ENCODE measurements at places on chromosomes 5 and 9.

GRCh38 chr5:162473041-162473714 is 405.6 kb downstream of the GABRG2 start:
- no peak for DNase-seq

GRCh38 chr5:81353189-81353588 is 40.7 kb downstream of the ACOT12 start:
- no peak for DNase-seq

DNA sequence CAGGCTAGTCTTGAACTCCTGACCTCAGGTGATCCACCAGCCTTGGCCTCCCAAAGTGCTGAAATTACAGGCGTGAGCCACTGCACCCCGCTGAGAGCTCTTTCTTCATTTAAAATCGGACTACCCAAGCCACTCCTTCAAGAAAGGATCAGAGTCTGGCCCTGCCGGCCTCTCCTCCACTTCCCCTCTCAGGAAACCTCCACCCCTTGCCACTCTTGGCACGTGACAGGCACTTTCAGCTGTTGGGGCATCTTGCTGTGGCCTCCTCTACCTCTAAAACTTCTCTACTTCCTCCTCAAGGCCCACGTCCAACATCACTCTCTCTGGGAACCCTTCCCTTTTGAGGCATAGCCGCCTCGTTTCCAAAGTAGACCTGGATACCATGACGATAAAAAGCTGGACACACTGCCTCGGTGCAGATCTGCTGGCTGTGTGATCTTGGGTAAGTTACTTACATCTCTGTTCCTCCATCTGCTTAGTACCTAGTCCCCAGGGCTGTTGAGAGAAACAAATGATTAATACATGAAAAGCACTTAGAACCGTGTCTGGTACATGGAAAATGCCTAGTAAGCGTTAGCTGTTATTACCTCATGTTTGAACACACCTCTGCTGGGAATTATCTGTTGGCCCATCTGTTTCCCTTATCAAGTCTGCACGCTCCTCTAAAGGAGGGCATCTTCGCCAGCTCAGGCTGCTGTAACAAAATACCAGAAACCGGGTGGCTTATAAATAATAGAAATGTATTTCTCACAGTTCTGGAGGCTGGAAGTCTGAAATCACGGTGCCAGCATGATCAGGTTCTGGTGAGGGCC is 55.3 kb downstream of the SMIM23 start:
- DNase-seq = no peak

DNA sequence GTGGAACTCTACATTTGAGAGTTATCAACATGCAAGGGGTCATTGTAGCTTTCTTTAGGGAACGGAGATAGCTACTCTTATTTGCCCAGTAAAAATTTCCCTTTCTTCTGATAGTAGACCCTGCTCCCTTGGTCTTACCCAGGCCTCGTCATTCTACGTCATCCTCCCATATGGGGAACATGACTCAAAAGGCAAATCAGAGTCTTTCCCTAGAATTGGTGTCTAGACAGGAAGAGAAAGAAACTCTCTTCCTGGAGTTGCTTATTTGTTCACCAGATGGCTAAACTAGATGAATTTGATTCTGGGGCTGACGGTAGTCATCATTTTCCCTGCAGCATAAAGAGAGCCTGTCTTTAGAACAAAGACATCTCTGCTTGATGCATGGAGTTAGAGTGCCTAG is 12.2 kb upstream of the SLC38A9 start:
- no peak for DNase-seq

- no peak for DNase-seq
These were observed at the start of gene PANK3 for GRCh38 chr5:168578538-168579487. TSS of gene PANK3 (minus strand) at chr5:168579368. CDS start at chr5:168579283, 85 bp downstream.

- no peak for DNase-seq
These were observed 93.3 kb upstream of the CD180 start for GRCh38 chr5:67289763-67290521.

DNA sequence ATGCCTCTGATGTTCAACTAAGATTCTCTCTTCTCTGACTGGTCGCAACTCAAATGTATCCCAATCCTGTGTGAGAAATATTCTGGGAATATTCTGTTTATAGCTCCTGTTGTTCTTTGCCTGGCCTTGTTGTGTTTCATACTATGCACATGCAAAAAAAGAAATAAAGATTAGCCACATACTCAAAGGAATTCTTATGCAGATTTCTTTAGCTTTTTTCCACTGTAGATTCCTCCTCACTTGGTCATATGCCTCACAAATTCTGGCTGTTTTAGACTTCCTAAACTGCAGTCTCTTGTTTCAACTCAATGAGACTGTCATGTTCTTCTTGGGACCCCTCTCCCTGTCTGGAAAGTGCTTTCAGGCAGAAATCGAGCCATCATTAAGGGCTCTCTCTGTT is 217.5 kb upstream of the SH3GL2 start:
- DNase-seq = no peak

DNA sequence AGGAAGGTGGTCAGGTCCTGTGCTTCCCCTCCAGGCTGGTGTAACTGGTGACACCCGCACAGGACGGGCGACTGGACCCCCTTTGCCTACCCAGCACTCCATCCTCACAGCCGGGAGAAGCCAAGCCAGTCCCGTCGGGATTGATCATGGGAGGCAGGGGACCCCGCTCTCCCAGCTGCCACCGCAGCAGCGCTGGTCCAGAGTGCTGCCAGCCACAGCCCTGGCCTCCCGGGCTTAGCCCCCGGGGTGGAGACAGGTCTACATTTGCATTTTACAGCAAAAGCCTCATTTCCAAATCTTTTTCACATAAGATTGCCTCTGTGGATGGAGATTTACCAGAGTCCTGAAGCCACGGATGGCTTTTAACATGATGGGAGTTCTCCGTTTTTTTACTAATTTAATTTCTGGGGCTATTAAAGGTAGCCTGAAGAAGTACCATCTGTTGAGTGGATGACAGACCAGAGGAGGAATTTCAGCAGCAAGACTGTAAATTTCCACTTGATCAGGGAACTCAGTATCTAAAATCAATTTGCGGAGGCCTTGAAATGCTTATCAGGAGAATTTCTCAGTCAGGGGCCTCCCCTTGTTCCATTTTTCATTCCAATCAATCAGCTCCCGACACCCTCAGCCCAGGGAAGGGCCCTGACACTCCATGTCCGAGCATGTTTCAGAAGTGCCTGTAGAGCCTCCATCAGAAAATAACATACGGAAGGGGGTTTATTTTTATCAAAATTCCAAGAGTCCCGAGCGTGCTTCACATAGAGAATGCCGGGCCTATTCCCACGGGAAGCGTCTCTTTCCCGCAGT is 80.6 kb downstream of the OLFM1 start:
- no peak for DNase-seq

GRCh38 chr5:102866237-102866600 is 111.1 kb downstream of the PAM start:
- DNase-seq = no peak

DNA sequence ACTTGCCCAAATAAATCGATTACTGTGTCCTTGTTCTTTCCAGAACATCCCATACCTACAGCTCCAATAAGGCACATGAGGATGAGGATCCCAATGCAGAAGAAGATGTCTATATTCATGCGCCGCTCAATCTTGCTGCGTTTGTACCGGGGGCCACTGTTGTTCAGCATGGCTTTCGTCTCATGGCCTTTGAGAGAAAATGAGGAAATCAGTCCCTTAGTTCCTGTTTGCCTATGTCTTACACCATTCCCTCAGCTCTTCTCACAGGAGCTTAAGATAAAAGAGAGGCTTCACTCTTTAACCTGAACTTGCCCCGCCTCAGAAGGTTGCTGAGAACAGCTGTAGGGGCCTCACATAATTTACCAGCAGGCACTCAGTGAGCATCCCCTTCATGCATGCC is 211.6 kb downstream of the ATP10B start:
- DNase-seq = no peak
